ENCODE measurements at places on chromosomes 7 and 10.

DNA sequence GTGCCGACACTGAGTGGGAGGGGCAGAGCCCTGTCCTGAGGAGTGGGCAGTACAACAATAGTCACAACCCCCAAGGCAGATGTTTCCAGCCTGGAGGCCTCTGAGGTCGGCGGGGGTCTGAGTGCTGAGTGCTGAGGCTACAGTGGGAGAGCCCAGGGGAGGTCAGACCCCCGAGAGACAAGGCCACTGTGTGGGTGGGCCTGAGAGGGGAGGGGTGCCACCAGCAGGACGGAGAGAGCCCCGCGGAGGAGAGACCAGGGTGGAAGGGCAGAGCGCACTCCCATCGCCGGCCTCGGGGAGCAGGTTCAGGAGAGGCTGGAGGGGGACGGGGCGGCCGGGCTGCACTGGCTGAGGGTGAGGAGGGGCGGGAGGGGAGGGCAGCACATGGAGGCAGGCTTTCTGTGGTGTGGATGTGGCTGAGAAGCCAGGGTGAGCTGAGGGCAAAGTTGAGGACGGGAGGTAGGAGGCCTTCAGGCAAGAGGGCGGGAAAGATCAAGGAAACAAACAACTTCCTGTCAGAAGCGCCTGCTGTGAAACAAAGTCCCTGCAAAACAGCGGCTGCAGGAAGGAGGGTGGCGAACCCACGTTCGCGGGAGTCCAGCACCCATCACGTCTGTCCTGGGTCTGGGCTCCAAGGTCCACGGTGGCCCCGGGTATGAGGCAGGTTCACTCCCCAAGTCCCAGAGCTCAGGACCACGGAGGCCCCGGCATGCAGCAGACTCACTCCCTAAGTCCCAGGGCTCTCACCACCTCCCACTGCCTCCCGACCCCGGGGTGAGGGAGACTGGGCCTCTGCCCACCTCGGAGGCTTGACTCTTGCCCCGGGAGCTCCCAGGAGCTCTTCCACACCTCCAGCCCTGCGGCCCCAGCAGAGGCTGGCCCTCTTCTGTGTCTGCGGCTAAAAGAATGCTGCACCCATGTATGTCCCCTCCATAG, 76.8 kb upstream of the NKX6-2 start:
- no peak for DNase-seq

DNA sequence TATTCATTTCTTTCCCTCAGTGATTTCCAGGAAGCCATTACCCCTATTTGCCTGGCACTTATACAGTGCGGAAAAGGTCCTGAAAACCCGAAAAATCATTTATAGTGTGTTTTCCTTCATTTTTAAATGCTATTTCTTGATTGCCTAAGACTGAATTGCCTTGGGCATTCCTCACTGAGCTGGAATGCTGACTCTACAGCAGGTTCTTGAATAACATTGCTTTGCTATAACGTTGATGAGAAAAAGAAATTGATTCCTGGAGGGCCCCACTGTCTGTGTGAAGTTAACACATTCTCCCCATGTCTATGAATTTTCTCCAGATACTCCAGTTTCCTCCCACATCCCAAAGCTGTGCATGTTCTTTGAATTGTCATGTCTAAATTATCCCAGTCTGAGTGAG, 308.5 kb downstream of the EXOC4 start:
- DNase-seq, result no peak

DNA sequence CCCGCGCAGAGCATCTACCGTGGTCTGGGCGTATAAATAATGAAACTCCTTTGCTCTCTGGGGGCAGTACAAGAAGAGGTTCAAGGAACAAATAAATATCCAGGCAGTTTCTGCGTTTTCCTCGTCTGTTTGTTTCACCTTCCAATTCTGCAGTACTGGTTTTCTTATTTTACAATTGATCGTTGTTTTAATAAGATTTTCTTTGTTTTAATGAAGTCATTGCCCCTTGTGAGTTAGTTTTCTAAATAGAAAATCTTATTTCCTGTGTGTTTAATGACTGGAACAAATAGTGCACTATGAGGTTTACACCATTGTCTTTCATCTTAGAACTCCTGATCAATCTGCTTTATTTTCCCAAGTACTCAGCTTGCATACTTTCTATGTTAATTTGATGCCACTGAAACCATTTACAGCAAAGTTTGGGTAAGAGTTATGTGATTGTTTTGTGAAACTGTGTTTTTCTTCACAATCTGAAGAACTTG, 1.2 kb downstream of the PLEKHA1 start:
- no peak for DNase-seq

GRCh38 chr10:110525349-110526260, 27.9 kb downstream of the DUSP5 start:
- peak; percentile 13 for DNase-seq

GRCh38 chr10:113553149-113553548, 296 bp downstream of the HABP2 start:
- DNase-seq, result no peak

GRCh38 chr7:77569514-77570232, 32.6 kb downstream of the PTPN12 start:
- DNase-seq, result no peak

DNA sequence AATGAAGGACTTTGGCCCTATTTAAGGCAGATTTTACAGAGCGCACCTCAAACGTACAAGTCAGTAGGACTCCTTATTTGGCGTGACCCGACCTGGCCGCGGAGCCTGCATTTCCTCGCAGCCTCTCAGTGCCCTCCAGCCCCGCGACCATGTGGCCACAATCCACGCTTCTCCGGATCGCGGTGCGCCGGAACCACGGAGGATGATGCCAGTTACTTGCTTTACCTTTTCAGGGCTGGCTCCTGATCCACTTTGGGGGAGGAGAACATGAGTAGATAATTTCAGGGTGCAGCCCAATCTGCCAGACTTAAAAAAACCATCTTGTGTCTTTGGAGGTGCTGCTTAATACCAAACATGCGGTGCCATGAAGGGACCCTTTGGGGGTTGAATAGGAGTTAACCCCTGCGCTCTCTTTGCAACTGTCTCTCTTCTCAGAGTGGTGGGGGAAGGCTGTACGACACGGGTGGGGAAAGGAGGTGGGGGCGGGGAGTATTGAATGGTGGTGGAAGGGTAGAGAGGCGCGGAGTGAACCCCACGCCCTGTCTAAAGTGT, 1.5 kb downstream of the FRAT1 start:
- DNase-seq, result peak; percentile 56

DNA sequence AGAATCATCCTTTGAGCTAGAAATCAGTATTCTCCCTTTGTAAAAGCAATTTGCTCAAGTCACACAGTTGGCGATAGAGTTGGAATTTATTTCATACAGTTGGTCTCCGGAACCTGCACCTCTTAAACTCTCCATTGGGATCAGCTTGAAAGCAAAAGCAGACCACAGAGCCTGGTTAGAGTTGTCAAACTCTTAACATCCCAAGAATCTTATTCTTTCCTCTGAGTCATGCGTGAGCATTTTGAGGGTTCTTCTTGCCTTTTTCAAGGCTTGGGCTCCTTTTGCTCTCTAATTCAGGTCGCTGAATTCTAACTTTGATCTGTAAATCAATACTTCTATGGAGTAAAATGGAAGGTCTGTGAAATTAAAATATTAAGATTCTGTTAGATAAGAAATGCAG, 19.6 kb upstream of the SCIN start:
- DNase-seq, result no peak

All from activated T-cell treated with anti-CD3 and anti-CD28 coated beads, Interleukin-2, amount 50 U/mL, for 48 hours (primary cell).